ENCODE measurements at places on chromosomes 7 and 10.

DNA sequence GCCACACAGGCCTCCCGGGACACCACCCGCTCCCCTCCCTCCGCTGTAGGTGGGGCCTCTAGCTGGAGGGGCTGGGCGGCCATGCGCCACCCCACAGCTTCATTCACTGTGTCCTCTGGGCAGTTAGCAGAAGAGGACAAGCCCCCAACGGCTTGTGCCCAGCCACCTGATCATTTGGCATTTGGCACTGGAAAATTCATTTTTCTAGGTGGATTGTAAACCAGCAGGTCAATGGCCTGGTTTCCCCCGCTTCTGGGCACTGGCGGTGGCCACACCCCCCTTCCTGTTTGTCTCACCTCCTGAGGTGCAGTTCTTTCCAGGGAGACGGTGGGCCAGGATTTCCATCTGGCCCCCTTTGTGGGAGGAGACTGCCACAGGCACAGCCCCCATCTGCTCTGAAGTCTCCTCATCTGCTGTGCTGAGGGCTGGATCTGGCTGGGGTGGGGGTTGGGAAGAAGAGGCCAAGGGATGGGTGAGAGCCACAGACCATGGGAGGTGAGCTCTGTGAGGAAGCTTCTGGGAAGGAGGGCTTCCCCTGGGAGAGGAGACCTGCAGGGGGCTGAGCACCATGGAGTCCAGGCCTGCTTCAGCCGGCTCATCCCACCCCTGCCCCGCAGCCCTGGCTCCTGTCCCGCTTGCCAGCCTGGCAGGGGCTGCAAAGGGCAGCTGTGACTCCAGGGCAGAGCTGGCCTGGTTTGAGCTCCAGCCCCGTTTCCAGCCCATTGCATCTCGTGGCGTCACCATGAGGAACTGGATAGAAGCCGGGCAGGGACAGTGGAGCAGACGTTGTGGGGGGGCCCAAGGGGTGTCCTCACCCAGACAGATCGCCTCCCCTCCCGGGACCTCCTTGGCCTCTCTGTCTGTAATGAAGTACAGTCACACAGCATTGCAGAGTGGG, 40.1 kb upstream of the SLC29A3 start:
- no peak for DNase-seq

GRCh38 chr7:137462847-137463246, 119.3 kb upstream of the PTN start:
- DNase-seq: no peak

DNA sequence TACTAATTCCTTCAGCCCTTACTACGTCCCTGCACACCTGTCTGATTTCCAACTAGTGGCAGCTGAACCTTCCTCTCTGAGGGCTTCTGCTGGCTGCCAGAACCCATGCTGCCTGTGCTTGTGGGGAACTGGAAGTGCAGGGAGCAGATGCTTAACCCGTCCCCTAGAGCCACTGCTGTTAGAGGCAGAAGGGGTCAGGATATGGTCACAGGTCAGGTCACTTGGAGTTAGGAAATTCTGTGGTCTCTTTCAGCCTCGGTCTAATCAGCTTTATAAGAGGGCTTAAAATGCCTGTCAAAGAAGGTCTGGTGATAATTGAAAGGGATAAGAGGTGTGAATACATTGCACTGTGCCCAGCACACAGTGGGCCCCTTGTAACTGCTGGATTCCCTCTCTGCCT, 82.0 kb downstream of the PLPP4 start:
- no peak for DNase-seq

GRCh38 chr7:140262242-140262903, 85.6 kb upstream of the KDM7A start:
- DNase-seq: no peak

- peak; percentile 17 for DNase-seq
These were observed 61.0 kb downstream of the CFAP46 start for GRCh38 chr10:132881186-132881920.

DNA sequence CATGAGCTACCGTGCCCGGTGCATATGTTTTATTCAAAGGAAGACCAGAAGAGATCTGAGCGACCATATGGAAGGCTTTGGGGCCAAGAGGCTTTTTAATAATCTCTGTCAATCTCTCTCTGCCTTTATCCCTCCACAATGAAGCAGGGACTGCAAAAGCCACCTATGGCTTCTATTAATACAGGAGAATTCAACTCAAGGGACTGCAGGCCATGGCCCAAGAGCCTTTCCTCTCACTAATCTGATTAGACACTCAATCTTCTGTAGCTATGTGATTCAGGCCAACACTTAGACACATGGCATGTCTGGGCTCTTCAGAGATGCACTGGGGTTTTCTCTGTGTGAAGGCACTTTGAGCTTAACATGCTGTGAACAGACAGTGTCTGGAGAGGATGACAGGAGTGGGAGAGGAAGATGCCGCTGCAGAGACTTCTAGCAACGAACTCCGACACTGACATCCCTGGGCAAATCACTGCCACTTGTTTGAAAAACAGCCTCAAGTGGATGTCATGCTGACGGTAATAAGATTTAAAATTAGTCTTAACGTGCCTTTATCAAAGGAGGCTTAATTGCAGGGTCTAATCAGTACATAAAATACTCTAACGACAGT, 114.4 kb upstream of the AOAH start:
- no peak for DNase-seq

DNA sequence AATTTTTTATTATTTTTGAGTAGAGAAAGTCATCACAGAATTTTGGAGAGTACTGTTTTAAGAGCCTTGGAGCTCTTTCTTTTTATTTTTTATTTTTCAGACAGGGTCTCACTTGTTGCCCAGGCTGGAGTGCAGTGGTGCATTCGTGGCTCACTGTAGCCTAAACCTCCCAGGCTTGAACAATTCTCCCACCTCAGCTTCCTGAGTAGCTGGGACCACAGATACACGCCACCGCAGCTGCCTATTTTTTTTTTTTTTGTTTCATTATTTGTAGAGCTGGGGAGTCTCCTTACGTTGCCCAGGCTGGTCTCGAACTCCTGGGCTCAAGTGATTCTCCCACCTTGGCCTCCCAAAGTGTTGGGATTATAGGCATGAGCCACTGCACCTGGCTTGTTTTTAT, 10.6 kb downstream of the CPA4 start:
- no peak for DNase-seq

Measured in Caco-2 (cell line).